ENCODE measurements at places on chromosomes 6 and 20.

- DNase-seq = no peak
Measured at GRCh38 chr20:2524709-2525506, 11.5 kb upstream of the TMC2 start.

DNA sequence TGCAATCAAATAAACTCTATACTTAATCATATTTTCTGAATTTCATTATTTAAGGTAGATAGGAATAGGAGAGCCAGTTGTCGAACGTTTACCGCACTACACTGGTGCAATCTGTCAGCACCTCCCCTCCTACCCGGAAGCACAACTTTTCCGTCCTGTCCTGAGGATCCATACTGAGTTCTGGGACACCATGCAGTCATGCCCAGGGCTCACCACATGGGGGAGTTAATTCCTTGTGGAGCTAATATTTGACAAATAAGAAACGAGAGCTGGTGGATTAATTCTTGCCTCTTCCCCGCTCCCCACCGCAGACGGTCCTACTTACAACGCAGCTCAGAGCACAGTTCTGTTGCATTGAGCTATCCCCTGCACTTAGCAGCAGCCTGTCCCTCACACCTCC is 107.7 kb upstream of the RALGAPA2 start:
- no peak for DNase-seq

- no peak for DNase-seq
Measured at GRCh38 chr6:152625213-152625612, 11.9 kb downstream of the SYNE1 start.

GRCh38 chr20:63289311-63290135 is 3.5 kb upstream of the COL20A1 start:
- no peak for DNase-seq

GRCh38 chr20:13041574-13042457 is 33.0 kb downstream of the SPTLC3 start:
- no peak for DNase-seq

GRCh38 chr6:113178349-113178748 is 678.8 kb upstream of the MARCKS start:
- DNase-seq = no peak

GRCh38 chr6:3231247-3232016 is 4.0 kb upstream of the TUBB2B start:
- DNase-seq = no peak

GRCh38 chr6:14353798-14354197 is 236.2 kb downstream of the CD83 start:
- no peak for DNase-seq

DNA sequence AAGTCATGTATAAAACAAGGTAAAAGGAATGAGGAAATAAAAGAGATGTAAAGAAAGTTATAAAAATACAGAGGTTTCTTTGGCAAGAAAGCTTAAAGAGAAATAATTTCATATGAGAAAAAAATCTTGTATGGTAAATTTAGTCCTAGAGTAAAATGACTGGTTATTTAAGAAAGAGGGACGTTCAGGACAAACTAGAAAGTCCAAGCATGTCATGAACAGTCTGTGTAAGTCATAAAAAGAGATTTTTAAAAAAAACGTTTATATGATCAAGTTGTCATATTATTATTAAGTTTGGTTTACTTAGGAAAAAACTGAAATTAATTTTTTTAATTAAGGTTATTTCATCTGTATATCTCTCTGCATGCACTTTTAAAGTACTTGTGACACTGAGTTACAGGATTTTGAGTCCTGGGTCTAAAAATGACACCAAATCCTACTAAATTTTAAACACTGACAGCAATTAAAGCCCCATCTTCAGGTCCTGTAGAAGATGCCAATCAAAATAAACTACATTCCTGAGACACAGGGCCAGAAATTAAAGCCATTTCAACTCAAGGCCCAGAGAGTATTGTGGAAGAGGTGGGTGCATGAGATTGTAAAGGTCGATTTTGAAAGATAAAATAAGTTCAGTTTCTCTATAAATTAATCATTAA is 62.4 kb downstream of the AGPAT4 start:
- no peak for DNase-seq

- no peak for DNase-seq
Measured at GRCh38 chr6:36032261-36032660, 4.7 kb downstream of the MAPK14 start.

- no peak for DNase-seq
Measured at GRCh38 chr6:41093729-41094128, 21.0 kb downstream of the NFYA start.

DNA sequence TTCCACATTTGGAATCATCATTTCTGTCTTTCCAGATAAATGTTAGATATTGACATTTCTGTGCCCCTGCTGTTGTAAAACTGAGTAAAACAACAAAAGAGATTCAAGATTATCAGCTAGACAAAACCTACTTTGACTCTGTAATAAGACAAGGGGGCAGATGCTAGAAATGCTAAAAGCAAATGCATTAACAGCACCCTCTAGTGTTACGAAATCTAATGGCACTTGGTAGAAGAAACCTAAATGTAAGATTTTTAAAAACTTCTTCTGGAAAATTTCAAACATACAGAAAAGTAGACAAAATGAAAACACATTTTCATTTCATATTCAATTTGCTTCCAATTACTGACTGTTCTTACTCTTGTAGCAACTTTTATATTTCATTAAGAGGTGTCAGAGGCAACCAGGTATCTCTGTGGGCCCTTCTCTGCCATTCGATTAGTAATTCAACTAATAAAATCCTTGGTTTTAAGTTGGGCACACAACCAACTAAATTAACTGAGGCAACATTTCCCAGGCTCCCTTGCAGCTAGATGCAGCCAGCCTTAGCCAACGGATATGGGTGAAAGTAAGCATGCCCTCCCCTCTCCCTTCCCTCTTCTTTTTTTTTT is 45.0 kb downstream of the SLC23A2 start:
- DNase-seq = no peak

DNA sequence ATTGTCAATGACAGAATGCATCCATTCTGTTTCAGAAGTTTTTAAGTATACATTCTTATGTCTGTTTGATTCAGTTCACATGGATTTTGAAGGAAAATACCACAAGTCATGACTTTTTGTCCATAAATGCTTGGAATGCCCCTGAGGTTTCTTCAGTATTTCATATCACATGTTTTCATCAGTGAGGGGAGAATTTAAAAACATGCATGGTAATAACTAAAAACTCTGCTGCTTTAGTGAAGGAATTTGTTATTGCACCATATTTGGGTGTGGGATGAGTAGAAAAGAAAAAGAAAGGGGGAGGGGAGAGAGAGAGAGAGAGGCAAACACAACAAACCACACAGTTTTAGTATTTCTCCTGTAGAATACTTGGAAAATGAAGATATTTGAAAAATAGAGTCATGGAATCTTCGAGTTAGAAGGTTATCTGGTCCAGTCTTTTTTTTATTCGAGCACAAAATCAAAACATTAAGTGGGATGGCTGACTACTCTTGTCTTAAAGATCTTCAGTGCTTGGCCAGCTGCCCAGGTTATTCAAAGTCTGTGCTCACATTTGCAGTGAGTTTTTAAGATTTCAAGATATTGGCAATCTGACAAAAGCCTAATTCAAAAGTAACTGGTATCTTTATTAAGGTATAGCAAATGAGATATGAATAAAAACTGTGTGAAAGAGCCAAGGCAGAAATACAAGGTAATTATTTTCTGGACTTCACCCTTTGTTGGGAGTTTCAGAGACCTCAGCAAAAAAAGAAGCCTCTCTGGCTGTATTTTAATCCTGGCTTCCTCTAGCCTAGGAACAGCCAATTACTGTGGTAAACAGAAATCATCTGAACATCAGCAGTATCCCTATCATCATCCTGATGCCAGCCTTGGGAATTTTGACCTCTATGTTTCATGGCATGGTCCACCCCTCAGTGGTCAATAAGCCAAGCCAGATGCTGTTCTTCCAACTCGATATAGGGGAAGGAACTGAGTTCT is 687.9 kb upstream of the CITED2 start:
- peak; percentile 89 for DNase-seq

GRCh38 chr6:53734473-53735299 is 60.1 kb upstream of the LRRC1 start:
- DNase-seq = peak; percentile 71

DNA sequence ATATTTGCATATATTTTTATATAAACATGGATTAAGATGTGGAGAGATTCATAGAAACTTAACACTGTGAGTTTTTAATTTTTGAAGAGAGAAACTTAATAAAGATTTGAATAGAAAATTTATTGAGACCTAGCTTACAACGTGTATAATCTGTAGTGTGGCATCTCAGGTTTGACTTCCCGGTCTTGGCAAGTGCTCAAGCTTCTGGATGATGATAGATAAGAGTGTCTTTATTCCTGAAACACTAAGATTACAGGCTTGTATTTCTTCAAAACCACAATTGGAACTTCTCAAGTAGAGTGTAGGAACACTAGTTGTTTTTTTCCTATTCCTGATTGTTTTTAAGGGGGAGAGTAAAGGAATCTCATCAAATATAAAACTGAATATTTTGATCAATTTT is 64.6 kb upstream of the NOTCH4 start:
- DNase-seq = no peak

DNA sequence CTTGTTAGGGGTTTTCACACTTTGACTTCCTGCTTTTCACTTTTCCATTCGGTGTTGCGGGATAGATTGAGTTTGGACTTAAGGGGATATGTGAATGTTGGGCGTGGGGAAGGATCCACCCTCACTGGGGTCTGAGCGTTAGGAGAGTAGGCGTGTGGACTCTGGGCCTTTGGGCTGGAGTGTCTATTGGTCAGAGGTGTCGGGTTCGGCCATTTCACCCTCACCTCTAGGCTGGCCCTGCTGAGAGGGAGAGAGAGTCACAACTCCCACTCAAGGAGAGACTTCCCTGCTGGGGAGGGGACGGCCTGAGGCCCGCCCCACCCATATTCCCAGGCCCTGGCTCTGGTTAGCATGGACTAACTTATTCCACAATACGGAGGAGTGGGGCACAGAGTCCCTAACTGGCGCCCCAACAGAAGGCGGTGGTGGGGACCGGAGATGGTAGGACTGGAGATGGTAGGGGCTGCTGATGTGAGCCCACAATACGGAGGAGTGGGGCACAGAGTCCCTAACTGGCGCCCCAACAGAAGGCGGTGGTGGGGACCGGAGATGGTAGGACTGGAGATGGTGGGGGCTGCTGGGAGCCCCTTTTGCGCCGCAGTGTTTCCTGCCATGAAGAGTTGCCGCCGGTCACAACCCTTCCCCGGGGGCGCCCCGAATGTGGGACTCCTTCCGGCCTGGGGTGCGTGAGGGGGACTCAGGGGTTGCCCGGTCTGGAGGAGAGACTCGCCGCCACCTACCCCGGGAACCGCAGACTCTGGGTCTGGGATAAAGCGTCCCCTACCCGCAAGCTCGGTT is 1.4 kb upstream of the PTPRA start:
- no peak for DNase-seq

DNA sequence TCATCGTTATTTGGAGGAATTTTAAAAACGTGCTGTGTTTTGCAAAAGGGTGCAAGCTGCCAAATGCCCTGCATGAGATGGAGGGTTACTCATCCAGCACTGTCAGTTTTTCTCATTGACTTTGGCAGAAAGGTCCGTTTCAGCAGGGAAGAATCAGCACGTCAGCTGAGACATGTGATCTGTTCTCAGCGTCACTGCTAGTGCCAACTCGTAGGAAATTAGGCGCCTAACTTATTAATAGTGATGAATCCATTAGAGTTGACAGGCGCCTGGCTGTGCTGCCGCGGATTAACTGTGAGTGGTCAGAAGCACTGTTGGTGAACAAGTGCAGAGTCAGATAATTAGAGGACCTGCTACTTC is 175.5 kb upstream of the FOXQ1 start:
- DNase-seq = peak; percentile 81

- DNase-seq = no peak
Measured at GRCh38 chr6:28068067-28068466, 12.3 kb upstream of the ZNF165 start.

GRCh38 chr6:26232940-26233648 is 131.9 kb upstream of the BTN3A2 start:
- DNase-seq = no peak

DNA sequence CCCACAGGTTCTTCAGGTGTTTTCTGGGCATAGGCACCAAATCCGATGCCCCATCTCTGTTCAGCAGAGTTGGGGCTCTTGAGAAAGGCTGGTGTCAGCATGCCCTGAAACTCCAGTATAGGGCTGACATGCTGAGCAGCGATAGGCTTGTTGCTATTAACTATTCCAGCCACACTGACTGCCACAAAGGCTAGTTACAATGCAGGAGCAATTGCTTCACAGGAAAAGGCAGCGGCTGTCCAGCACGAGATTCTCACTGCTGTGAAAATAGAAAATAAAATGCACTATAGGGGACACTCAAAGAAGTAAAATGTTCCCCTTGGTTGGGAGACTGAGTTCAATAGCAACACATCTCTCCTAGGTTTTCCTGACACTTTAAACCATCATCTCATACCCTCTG is 112.4 kb downstream of the BFSP1 start:
- DNase-seq = no peak

GRCh38 chr6:40336940-40337760 is 250.0 kb downstream of the LRFN2 start:
- DNase-seq = no peak

DNA sequence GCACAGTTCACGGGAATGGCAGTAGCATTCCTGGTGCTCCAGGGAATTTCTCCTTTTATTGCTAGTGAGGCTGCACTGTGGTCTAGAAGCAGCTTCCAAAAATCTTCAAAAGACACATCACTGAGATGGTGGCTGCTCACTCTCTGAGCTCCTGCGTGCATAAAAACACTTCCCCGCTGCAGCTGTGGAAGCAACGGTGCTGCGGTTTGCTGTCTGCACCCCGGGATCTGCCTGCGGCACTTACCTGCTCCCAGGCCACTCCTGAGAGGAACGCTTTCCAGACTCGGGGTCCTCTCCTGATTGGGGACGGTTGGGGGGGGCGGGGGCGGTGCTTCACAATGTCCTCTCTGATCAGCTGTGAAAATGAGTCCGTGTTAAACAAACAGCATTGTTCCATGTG is 77.9 kb downstream of the TMEM242 start:
- no peak for DNase-seq

- no peak for DNase-seq
Measured at GRCh38 chr6:125302840-125303511, 1.2 kb upstream of the HDDC2 start.

DNA sequence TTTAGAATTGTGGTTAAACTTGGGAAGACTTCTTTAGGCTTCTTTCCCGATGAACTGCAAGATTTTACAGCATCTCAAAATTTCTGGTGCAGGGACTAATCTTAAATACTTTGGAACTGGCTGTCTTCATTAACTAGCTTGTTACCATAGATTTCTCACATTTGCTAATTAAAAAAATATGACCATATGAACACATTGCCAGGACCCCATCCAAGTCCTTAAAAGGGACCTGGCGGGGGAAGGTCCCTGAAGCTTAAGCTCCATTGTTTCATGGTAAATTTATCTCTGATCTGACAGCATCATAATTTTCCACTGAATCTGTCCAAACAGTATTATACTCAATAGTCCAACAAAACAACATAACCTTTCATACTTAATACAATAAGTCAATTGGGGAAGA is 517.8 kb upstream of the FLRT3 start:
- DNase-seq = no peak

DNA sequence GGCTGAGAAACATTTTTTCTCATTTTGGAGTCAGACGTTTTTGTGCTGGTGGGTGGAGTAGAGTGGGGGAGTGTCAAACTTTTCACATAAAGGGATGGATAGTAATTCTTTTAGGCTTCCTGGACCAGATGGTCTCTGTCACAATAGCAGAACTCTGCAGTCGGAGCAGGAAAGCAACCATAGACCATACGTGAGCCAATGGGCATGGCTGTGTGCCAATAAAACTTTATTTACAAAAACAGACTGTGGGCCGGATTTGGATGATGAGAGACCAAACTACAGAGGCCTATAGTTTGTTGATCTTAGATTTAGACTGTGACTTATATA is 70.8 kb upstream of the SLC22A23 start:
- no peak for DNase-seq
